ENCODE measurements at places on chromosomes 1 and 21. TPM values are rescaled to one million over a fixed set of nuclear protein-coding genes. Genes with fewer than 3 reads are reported as not detected.
A peak's percentile ranks its signal among the peaks of the same experiment; 100 is the strongest.

The PAQR6 gene
- 4.7 TPM for total RNA-seq

The SEC16B gene
- total RNA-seq = not detected

The S100A8 gene
- not detected for total RNA-seq

The SELL gene
- 262 TPM for total RNA-seq

The LDLRAD1 gene
- not detected for total RNA-seq

The THEM5 gene
- not detected for total RNA-seq

The ROR1 gene
- total RNA-seq = not detected

The AGBL4 gene
- total RNA-seq = not detected

DNA sequence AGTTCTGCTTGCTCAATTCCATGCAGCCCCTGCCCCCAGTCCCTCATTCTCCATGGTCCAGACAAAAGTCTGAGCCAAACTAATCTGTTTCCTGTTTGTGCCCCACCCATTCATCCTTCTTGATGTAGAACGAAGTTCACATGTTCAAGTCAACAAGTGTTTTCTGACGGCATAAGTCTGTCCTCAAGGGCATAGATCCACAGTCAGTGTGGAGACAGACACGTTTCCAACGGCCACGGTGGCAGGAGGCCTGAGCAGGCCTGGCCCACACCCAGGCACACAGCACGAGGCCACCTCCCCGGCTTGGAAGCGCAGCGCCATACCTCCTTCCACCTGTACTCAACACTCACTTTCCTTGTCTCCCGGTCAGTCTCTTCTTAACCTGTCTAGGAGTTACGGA lies 16.1 kb downstream of the ADORA1 start:
- no peak for DNase-seq
- H3K27ac ChIP-seq = no peak overlapping the region
- no peaks in the 10 kb centered on the region for H3K36me3 ChIP-seq
- H3K4me3 ChIP-seq = no peak overlapping the region
- H3K4me1 ChIP-seq = no peaks in the 10 kb centered on the region

DNA sequence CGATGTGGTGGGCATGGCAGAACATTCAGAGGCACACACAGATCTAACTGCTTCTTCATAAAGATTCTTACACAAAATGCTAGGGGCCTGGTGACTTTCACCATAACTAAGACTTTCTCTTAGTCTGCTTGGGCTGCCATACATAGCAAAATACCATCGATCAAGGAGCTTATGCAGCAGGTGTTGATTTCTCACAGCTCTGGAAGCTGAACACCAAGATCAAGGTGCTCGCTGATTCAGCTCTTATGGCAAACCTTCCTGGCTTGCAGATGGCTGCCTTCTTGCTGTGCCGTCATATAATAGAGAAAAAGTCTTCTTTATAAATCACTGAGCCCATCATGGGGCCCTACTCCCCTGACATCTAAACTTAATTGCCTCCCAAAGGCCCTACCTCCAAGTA lies 487.3 kb downstream of the AJAP1 start:
- H3K27me3 ChIP-seq = peaks cover 18% of the 10 kb centered on the region
- no peaks in the 10 kb centered on the region for H3K4me1 ChIP-seq
- H3K36me3 ChIP-seq = no peaks in the 10 kb centered on the region

GRCh38 chr21:42219606-42220137 lies 732 bp downstream of the ABCG1 start:
- peaks cover 2% of the 10 kb centered on the region for H3K36me3 ChIP-seq
- H3K27me3 ChIP-seq = no peaks in the 10 kb centered on the region
- H3K27ac ChIP-seq = peak overlapping the region; percentile 96
- H3K4me3 ChIP-seq = peak overlapping the region; percentile 90

GRCh38 chr21:31599013-31599412 lies 60.5 kb upstream of the SOD1 start:
- no peak overlapping the region for H3K4me3 ChIP-seq
- no peaks in the 10 kb centered on the region for H3K27me3 ChIP-seq
- H3K27ac ChIP-seq = no peak overlapping the region

DNA sequence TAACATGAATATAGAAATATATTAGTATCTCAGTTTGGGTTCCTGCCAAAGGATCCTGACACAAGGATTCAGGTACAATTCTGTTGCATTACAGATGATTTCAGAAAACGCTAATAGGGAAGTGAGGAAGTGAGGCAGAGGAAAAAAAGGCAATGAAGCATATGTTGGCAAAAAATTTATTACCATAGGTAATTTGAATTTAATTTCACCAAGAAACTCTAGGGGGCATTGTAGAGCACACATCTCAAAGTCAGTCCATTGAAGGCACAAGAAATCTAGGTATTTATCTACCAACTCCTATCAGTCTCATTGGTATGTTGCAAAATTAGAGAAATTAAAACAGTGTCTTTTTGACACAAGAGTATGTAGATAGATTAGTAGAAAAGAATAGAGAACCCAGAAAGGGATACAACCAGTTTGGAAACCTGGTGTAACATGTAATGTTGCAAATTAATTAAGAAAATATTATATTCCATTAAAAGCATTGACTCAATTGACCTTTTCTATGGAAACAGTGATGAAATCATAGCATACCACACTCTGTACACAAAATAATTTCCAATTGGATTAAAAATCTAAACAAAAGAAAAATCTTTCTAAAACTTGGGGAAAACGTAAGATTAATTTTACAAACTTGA lies 104.9 kb upstream of the SNX7 start:
- H3K4me3 ChIP-seq = no peak overlapping the region
- H3K27me3 ChIP-seq = no peaks in the 10 kb centered on the region
- no peaks in the 10 kb centered on the region for H3K4me1 ChIP-seq
- H3K36me3 ChIP-seq = no peaks in the 10 kb centered on the region
- no peak for DNase-seq

GRCh38 chr1:240350910-240351331 lies 259.2 kb downstream of the FMN2 start:
- no peak overlapping the region for H3K4me3 ChIP-seq
- H3K4me1 ChIP-seq = no peaks in the 10 kb centered on the region
- no peak overlapping the region for H3K27ac ChIP-seq

DNA sequence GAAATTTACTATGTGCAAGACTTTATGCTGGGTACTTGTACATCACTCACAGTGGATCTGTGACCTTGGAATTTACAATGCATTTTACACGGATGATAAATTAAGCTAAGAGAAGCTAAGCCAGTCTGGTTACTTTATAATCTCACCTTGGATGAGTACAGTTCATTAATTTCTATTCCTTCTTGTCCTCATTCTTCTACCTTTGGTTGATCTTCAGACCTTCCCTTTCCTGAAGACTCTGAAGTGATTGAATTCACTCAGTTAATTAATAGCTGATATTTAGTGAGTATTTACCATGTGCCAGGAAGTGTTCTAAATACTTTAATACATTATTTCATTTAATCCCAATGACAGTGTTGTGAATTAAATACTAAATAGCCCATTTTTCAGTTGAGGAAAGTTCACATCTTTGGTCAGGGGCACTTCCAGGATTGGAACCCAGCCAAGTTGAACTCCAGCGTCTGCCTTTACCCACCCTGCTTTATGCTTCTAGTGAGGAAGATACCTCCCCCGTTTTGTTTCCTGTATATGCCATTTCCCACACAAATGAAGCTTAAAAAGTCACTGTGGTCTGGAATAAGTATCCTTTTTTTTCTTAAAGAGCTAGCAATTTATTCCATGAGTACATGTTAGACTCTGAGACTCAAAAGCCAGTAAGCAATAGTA lies 146.6 kb downstream of the TLR5 start:
- no peak overlapping the region for H3K27ac ChIP-seq
- no peak overlapping the region for H3K4me3 ChIP-seq
- H3K36me3 ChIP-seq = peaks cover 2% of the 10 kb centered on the region
- DNase-seq = no peak
- H3K4me1 ChIP-seq = no peaks in the 10 kb centered on the region

GRCh38 chr1:184302346-184302745 lies 84.5 kb upstream of the C1orf21 start:
- no peak overlapping the region for H3K27ac ChIP-seq
- H3K4me1 ChIP-seq = no peaks in the 10 kb centered on the region
- H3K36me3 ChIP-seq = no peaks in the 10 kb centered on the region
- no peak for DNase-seq
- H3K27me3 ChIP-seq = peaks cover 6% of the 10 kb centered on the region
- no peak overlapping the region for H3K4me3 ChIP-seq

- H3K4me3 ChIP-seq = no peak overlapping the region
- H3K36me3 ChIP-seq = no peaks in the 10 kb centered on the region
- H3K27me3 ChIP-seq = no peaks in the 10 kb centered on the region
- DNase-seq = peak; percentile 51
- peaks cover 22% of the 10 kb centered on the region for H3K4me1 ChIP-seq
Observed at GRCh38 chr1:26697431-26697977, 1.7 kb downstream of the ARID1A start.

- no peaks in the 10 kb centered on the region for H3K27me3 ChIP-seq
- no peak within 1 kb of the TSS for H3K27ac ChIP-seq
- H3K4me3 ChIP-seq = peak within 1 kb of the TSS; percentile 39
- no peak for DNase-seq
Observed at GRCh38 chr1:27634985-27635367, at the start of gene FGR. TSS of gene FGR (minus strand) at chr1:27635185. CDS start at chr1:27623916, 11,269 bp downstream.

DNA sequence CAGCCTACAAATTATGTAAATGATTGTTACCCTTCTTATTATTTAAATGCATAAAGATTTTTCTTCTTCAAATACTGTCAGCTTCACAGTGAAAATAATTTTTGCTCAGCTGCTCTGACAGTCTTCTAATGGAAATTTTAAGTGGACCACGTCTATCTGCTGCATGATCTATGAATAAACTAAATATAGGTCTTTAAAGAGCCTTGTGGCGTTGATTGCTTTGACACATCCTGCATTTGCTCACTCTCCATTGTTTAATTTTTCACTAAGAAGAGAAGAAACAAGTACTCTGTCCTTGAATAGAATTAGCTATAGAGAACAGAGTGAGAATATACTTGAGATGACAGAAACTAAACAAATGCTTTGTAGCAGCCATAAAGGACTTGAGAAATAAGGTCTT lies 826.1 kb downstream of the MRPL39 start:
- no peaks in the 10 kb centered on the region for H3K4me1 ChIP-seq
- no peak for DNase-seq
- H3K36me3 ChIP-seq = no peaks in the 10 kb centered on the region
- no peak overlapping the region for H3K4me3 ChIP-seq
- no peaks in the 10 kb centered on the region for H3K27me3 ChIP-seq
- H3K27ac ChIP-seq = no peak overlapping the region

GRCh38 chr1:226603022-226603857 lies 54.7 kb downstream of the STUM start:
- no peak for DNase-seq
- no peak overlapping the region for H3K4me3 ChIP-seq
- no peaks in the 10 kb centered on the region for H3K4me1 ChIP-seq

DNA sequence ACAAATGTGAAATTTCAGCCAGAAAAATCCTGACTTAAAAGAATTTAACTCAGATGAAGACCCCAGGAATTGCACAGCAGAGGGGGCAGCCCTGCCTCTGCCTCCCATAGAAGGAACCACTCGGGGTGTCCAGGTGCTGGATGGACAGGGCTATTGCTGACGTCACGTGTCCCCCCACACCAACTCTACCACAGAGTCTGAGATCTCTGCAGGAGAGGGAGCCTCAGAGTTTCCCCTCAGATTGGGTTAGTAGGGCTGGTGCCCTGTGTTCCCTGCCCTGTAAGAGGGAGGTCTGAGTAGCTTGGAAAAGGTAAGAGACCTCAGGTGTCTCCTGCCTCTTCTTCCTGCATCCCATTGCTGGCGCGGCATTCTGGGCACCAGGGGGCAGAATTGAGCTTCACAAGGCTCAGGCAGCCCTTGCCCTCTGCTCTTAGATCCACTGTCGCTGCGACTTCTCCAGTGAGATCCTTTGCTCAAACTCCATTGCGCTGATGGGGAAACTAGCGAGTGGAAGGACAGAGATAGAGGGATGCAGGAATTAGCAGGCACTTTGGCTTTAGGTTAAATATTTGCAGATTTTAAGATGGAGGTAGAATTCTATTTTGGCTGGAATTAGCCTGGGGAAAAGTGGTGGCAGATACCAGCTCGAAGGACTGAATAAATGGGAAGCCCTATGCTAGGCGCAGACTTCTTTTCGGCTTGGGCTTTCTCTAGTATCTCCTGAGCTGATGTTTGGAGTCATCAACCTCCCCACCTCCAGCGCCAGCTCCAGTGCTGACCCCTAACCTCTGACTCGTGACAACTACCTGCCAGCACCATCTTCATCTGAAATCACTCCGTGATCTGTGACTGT lies 42.8 kb upstream of the DMBX1 start:
- H3K4me1 ChIP-seq = peaks cover 14% of the 10 kb centered on the region
- H3K36me3 ChIP-seq = no peaks in the 10 kb centered on the region
- no peak overlapping the region for H3K4me3 ChIP-seq
- peaks cover 41% of the 10 kb centered on the region for H3K27me3 ChIP-seq

DNA sequence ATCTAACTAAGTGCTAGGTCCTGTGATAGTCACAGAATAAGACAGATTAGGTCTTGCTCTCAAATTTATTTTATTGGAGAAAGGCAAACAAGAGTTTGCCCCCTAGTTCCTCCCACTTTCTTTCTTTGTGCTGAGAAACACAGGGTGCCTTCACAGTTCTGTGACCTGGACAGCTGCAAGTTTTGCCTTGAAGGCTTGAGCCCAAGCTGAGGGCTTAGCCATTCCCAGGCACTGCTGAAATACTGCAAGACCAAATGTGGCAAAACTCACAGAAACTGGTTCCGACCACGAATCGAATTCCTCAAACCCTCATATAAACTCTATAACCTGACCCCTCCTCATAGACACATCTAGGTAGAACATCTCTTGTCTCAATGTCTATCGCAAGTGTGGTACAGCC lies 227.9 kb downstream of the RERE start:
- H3K27me3 ChIP-seq = no peaks in the 10 kb centered on the region
- H3K4me1 ChIP-seq = peaks cover 42% of the 10 kb centered on the region
- DNase-seq = no peak

- H3K4me1 ChIP-seq = peaks cover 6% of the 10 kb centered on the region
- H3K36me3 ChIP-seq = no peaks in the 10 kb centered on the region
- DNase-seq = no peak
- peaks cover 6% of the 10 kb centered on the region for H3K27me3 ChIP-seq
- no peak overlapping the region for H3K4me3 ChIP-seq
Observed at GRCh38 chr1:43505077-43505780, 25.5 kb upstream of the PTPRF start.

GRCh38 chr1:162996261-162996660 lies 72.9 kb upstream of the RGS4 start:
- no peaks in the 10 kb centered on the region for H3K4me1 ChIP-seq
- H3K4me3 ChIP-seq = no peak overlapping the region
- DNase-seq = no peak
- no peak overlapping the region for H3K27ac ChIP-seq
- H3K27me3 ChIP-seq = peaks cover 11% of the 10 kb centered on the region

DNA sequence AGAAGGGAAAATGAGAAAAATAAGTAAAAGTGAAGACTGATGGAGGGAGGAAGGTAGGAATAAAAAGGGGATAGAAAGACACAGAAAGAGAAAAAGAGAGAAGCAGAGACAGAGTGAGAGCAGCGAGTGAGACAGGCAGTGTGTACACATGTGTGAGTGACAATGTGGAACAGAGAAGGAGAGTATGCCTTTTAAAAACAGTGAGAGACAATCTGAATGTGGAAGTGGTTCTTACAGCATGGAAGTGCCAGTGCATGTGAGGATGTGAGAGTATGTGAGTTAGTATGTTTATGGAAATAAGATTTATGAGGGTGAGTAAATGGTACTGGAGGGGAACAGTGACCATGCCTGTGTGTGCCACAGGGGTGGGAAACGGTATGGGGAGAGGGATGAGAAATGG lies 1.2 kb downstream of the NEGR1 start:
- H3K4me1 ChIP-seq = peaks cover 16% of the 10 kb centered on the region
- H3K27me3 ChIP-seq = peaks cover 20% of the 10 kb centered on the region
- no peak overlapping the region for H3K27ac ChIP-seq
- no peak overlapping the region for H3K4me3 ChIP-seq
- no peak for DNase-seq
- no peaks in the 10 kb centered on the region for H3K36me3 ChIP-seq
